Muscle of arm (tissue), 14 donors: ENCODE measurements at places on chromosomes 1 and 21.

GRCh38 chr21:45865106-45865835 is 116.3 kb upstream of the COL6A1 start:
- no peak for DNase-seq

DNA sequence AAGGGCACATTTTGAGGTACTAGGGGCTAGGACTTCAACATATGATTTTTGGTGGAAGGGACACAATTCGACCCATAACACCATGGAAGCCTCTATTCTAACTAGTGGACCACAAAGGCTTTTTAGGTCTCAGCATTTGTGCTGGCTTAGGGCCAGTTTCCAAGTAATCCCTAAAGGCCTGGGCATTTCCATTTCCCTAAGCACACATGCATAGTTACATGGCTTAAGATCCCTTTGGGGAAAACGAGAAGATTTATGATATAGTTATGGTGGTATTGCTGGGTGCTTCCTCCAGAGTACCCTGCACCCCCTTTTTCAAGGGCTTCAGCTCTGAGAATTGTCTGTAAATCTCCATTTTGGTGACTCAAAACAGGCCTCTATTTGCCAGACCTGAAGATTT is 28.2 kb upstream of the TMEM54 start:
- no peak for DNase-seq

DNA sequence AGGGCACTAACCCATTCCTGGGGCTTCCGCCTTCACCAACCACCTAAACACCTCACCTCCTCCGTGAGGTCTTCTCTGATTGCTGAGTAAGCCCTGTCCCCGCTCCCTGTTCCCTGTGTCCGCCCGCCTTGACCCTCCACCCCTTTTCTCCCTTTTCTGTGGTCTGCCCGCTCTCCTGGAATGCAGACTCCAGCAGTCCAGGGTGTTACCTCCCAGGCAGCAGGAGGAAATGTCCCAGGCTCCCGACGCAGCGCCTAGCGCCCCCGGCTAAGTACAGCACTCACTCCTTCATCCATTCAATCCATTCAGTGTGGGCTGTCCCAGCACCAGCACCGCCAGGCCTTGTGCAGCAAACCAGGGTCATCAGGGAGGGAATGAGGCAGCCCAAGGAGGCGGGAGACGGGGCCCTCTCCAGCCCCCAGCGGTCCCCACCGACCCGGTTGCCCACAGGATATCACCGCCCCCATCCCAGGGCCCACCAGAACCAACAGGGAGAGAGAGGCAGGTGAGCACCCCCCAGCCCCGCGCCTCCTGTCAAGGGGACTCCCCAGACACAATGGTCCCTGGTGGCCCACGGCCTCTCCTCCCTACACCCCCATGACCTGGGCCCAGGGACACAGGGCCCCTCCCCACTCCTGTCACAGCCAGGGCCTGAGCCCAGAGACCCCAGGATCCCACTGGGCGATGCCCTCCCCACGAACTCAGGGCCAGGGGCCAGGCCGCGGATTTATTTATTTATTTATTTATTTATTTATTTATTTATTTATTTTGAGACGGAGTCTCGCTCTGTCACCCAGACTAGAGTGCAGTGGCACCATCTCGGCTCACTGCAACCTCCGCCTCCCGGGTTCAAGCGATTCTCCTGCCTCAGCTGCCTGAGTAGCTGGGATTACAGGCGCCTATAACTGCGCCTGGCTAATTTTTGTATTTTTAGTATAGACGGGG is 10.2 kb downstream of the TNFRSF14 start:
- no peak for DNase-seq

DNA sequence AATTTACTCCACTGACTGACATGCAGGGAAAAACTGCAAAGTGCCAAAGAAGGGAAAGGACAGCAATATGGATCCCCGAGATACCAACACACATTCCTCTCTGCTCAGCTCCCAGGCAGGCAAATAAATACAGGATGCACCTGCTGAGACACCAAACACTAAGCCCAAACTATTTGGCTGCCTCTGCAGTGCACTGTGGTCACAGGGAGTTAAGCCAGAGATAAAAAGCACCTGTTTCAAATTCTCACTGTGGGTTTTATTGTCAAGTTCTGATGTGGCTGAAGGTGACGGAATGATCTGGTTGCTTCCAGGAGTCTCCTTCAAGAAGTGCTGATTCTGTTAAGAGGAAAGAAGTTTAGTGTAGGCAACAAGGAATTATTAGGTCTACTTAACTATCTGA is 17.7 kb downstream of the TEX38 start:
- DNase-seq, result no peak

- DNase-seq, result no peak
These were observed 704.9 kb upstream of the CHRM3 start for GRCh38 chr1:238681451-238681850.

DNA sequence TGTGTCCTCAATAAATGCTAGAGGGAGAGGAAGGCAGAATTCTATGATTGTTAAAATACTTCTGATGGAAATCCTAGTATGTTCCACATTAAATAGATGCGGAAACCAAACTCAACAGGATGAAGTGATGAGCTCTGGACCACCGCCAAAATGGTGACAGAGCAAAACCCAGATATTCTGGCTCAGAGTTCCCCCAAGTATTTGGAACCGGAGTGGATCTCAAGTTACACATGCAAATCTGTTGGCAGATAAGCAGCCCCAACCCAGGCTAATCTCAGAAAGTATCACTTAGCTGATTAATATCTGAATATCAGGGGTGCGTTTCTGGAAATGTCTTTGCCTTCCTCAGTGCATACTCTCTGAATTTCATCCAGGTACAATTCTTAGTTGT is 17.4 kb upstream of the GRHL3 start:
- no peak for DNase-seq
